A549 treated with Hydrocortisone at 1 μM for 4 hours (cell line): ENCODE measurements at places on chromosomes 11 and 22. TPM values are rescaled to one million over a fixed set of nuclear protein-coding genes. Genes with fewer than 3 reads are reported as not detected.

The CEND1 gene
- total RNA-seq, result 1.4 to 2.8 TPM (median 2.4 TPM) in 5 replicates

The ABCG4 gene
- total RNA-seq, result 0.26 to 0.40 TPM (median 0.33 TPM) in 5 replicates

The OR2AT4 gene
- total RNA-seq, result not detected in 5 replicates

The SLC29A2 gene
- 5.8 to 8.6 TPM (median 8.0 TPM) in 5 replicates for total RNA-seq

The CFAP300 gene
- total RNA-seq, result 5.7 to 7.6 TPM (median 6.4 TPM) in 5 replicates

The TMEM191B gene
- 0.63 to 1.5 TPM (median 1.3 TPM) in 5 replicates for total RNA-seq

The EHF gene
- total RNA-seq, result 0.76 to 1.7 TPM (median 0.90 TPM) in 5 replicates

The DDTL gene
- total RNA-seq, result 1.6 to 1.9 TPM (median 1.7 TPM) in 5 replicates

The GPR83 gene
- total RNA-seq, result 0.07 to 0.10 TPM (median 0.07 TPM) in 5 replicates

The CCDC157 gene
- total RNA-seq, result 2.1 to 3.3 TPM (median 2.8 TPM) in 5 replicates

The MYEOV gene
- total RNA-seq, result 119 to 123 TPM (median 122 TPM) in 5 replicates

The PKP3 gene
- total RNA-seq, result 29.7 to 39.3 TPM (median 38.3 TPM) in 5 replicates

The RASSF10 gene
- 0.90 to 1.2 TPM (median 1.2 TPM) in 5 replicates for total RNA-seq

The MS4A6E gene
- total RNA-seq, result not detected in 5 replicates

The PNPLA5 gene
- total RNA-seq, result 0.03 to 0.06 TPM in 2 of 5 replicates, not detected in the others

The ARHGAP20 gene
- total RNA-seq, result 0.02 to 0.05 TPM (median 0.03 TPM) in 4 of 5 replicates, not detected in the other

The FOLR2 gene
- not detected in 5 replicates for total RNA-seq

The OR51G1 gene
- total RNA-seq, result not detected in 5 replicates

The SCO2 gene
- 2.2 to 6.4 TPM (median 5.4 TPM) in 5 replicates for total RNA-seq

The ANKK1 gene
- 0.03 to 0.11 TPM (median 0.05 TPM) in 3 of 5 replicates, not detected in the others for total RNA-seq

The MARK2 gene
- 26.9 to 33.7 TPM (median 28.9 TPM) in 5 replicates for total RNA-seq

The PLAAT5 gene
- total RNA-seq, result not detected in 5 replicates

The OPCML gene
- not detected in 5 replicates for total RNA-seq

The MMP13 gene
- total RNA-seq, result 0.07 TPM in 1 of 5 replicates, not detected in the others

The SMIM35 gene
- total RNA-seq, result not detected in 5 replicates

The APOA4 gene
- total RNA-seq, result not detected in 5 replicates

The SCGB2A2 gene
- total RNA-seq, result not detected in 5 replicates

The SLCO2B1 gene
- 3.0 to 5.2 TPM (median 3.6 TPM) in 5 replicates for total RNA-seq

The RBMXL2 gene
- total RNA-seq, result not detected in 5 replicates

The PLAAT4 gene
- total RNA-seq, result 1.0 to 3.8 TPM (median 2.0 TPM) in 5 replicates

The FAM111B gene
- 5.9 to 8.9 TPM (median 6.8 TPM) in 5 replicates for total RNA-seq

The ATL3 gene
- 30.3 to 39.0 TPM (median 35.2 TPM) in 5 replicates for total RNA-seq

The ZBTB16 gene
- total RNA-seq, result 0.82 to 1.7 TPM (median 1.0 TPM) in 5 replicates

The TRIM29 gene
- total RNA-seq, result 24.4 to 26.6 TPM (median 25.6 TPM) in 5 replicates

The SELENOO gene
- 16.1 to 20.4 TPM (median 19.0 TPM) in 5 replicates for total RNA-seq

The MUC2 gene
- 0.08 to 0.38 TPM (median 0.22 TPM) in 5 replicates for total RNA-seq

The OR6T1 gene
- not detected in 5 replicates for total RNA-seq

The CATSPER1 gene
- 0.98 to 1.4 TPM (median 1.3 TPM) in 5 replicates for total RNA-seq

The MPEG1 gene
- total RNA-seq, result not detected in 5 replicates

The NCAM1 gene
- total RNA-seq, result 0.03 to 0.12 TPM in 2 of 5 replicates, not detected in the others

The CRYBB2 gene
- not detected in 5 replicates for total RNA-seq

The MIOX gene
- total RNA-seq, result not detected in 5 replicates

The SGSM1 gene
- 0.31 to 0.84 TPM (median 0.39 TPM) in 5 replicates for total RNA-seq

The TRPM5 gene
- total RNA-seq, result not detected in 5 replicates

The NAALADL1 gene
- not detected in 5 replicates for total RNA-seq

The TMA7B gene
- total RNA-seq, result not detected in 5 replicates

The OR5B21 gene
- total RNA-seq, result not detected in 5 replicates
